ENCODE measurements at places on chromosomes 4 and X. TPM values are rescaled to one million over a fixed set of nuclear protein-coding genes. Genes with fewer than 3 reads are reported as not detected.
A peak's percentile ranks its signal among the peaks of the same experiment; 100 is the strongest.

DNA sequence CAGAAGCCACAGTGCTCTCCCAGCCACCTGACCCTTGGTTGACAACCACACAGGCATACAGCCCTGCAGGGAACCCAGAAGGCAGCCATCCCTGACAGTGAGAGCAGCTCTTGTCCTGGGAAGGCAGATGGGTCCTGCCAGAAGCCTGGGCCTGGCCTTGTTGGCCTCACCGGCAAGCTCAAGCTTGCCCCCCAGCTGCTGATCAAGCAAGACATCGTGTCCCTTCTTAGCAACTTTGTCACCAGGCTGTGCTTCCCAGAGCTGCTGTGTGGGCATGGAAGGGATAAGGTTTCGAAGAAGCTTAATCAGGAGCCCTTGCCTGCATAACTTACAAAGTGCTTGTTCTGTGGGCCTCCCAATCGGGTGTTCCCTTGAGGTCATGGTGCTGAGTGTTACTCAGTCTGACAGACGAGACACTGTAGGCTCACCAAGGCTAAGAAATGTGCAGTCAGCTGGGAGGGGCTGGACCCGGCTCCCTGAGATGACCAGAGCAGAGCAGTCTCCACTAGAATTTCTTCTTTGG, 6.8 kb upstream of the ABLIM2 start:
- DNase-seq: no peak
- H3K27ac ChIP-seq: no peak overlapping the region
- peaks cover 12% of the 10 kb centered on the region for H3K4me1 ChIP-seq
- peaks cover 3% of the 10 kb centered on the region for H3K27me3 ChIP-seq
- H3K36me3 ChIP-seq: no peaks in the 10 kb centered on the region

DNA sequence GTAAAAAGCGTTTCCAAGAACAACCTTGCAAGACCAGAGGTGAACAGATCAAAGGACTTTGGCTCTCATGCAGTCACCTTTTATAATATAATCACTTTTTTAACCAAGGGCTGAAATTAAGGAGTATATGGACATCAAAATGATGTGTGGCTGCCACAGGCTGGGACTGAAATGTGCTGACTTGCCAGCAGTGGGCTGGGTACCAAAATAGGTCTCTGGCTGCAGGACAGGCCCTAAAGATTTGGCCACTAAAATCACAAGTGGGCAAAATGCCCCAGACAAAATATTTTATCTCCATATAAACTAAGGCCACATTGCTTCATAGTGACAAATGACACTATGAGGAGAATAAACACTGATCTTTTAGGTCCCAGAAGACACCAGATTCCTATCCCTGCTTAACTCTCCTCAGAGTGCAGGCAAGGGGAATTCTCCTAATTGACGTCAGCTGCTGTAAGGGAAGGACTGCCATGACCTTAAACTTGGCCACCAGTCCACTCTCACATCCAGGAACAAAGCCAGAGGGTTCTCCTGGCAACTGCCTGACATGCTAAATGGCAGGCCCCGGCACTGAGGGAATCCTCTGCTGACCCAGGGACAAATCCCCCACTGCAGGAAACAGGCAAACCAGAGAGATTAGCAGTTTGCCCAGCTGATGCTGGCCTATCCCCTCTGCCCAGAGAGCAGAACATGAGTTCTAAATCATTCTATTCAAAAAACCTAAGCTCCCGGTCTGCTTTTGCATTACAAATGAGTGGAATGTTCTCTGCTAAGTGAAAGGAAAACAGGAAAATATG, 155.8 kb downstream of the PPP3CA start:
- H3K36me3 ChIP-seq: no peaks in the 10 kb centered on the region
- peaks cover 4% of the 10 kb centered on the region for H3K4me1 ChIP-seq
- DNase-seq: peak; percentile 23

GRCh38 chr4:170716868-170717267, 627.1 kb upstream of the AADAT start:
- no peak for DNase-seq
- H3K27ac ChIP-seq: no peak overlapping the region
- H3K27me3 ChIP-seq: no peaks in the 10 kb centered on the region
- H3K36me3 ChIP-seq: no peaks in the 10 kb centered on the region
- H3K4me1 ChIP-seq: no peaks in the 10 kb centered on the region
- no peak overlapping the region for H3K4me3 ChIP-seq

DNA sequence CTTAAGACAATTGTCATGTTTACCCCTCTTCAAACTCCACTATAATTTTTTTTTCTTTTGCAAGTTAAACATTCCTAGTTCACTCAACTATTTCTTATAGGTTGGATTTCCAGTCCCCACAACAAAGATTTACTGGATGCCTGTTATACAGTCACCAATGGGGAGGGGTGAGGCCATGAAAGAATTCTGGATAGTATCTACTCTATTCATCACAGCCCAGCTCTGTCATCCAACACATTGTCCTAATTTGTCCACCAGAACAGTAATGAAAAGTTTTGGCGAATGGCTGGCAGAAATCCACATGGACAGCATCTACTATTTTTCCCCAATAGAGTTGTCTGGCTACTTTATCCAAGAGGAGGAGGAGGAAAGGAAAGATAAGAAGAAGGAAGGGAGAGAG, 192.7 kb upstream of the S100G start:
- H3K4me1 ChIP-seq: no peaks in the 10 kb centered on the region
- DNase-seq: no peak
- no peaks in the 10 kb centered on the region for H3K36me3 ChIP-seq
- H3K27me3 ChIP-seq: no peaks in the 10 kb centered on the region
- H3K27ac ChIP-seq: no peak overlapping the region

GRCh38 chrX:133290076-133290475, 71.9 kb upstream of the TFDP3 start:
- no peaks in the 10 kb centered on the region for H3K36me3 ChIP-seq
- H3K27me3 ChIP-seq: no peaks in the 10 kb centered on the region
- H3K27ac ChIP-seq: no peak overlapping the region

- H3K4me3 ChIP-seq: no peak overlapping the region
- no peaks in the 10 kb centered on the region for H3K4me1 ChIP-seq
- H3K36me3 ChIP-seq: no peaks in the 10 kb centered on the region
- no peak overlapping the region for H3K27ac ChIP-seq
- DNase-seq: no peak
- no peaks in the 10 kb centered on the region for H3K27me3 ChIP-seq
These were observed 187.4 kb downstream of the NR3C2 start for GRCh38 chr4:148254621-148255343.

DNA sequence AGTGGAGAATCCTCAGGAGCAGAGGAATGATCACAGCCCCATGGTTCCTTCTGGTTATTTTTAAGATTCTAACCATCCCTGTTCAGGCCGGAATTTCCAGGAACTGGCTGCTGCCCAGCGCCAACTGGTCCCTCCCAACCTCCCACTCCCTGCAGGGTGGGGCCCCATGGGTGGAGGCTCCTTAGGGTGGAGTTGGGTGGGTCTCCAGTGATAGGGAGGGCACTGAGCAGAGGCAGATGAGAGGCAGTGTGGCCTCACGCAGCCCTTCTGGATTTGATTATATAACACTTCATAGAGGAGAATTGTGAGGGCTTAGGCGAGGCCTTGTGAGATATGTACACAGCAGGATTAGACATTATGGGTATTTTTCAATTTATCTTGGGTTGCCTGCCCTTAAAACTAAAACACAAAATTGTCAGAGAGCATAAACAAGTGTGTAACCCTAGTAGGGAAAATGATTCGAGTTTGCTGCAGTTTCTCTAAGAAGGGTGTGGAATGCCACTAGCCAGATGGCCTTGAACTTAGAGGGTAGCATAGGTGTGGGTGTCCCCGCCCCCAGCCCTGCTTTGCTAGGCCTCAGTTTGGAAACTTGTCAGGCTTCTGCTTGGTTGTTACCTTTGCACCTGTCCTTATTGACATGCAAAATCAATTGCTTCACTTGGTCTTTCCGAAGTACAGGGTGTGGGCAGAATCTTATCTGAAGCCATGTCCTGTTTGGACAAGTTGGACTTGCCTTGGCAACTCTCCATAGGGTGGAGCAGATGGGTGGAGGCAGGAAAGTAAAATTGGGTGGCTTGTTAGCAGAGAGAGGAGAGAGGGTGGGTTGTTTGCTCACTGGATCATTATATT, 9.4 kb downstream of the KLF3 start:
- no peaks in the 10 kb centered on the region for H3K36me3 ChIP-seq
- no peak for DNase-seq
- H3K27me3 ChIP-seq: peaks cover 1% of the 10 kb centered on the region
- no peak overlapping the region for H3K4me3 ChIP-seq
- H3K27ac ChIP-seq: peak overlapping the region; percentile 25

GRCh38 chr4:90825849-90826248, 698.7 kb downstream of the CCSER1 start:
- H3K27ac ChIP-seq: no peak overlapping the region
- no peak for DNase-seq
- H3K4me3 ChIP-seq: no peak overlapping the region
- no peaks in the 10 kb centered on the region for H3K27me3 ChIP-seq
- no peaks in the 10 kb centered on the region for H3K36me3 ChIP-seq

DNA sequence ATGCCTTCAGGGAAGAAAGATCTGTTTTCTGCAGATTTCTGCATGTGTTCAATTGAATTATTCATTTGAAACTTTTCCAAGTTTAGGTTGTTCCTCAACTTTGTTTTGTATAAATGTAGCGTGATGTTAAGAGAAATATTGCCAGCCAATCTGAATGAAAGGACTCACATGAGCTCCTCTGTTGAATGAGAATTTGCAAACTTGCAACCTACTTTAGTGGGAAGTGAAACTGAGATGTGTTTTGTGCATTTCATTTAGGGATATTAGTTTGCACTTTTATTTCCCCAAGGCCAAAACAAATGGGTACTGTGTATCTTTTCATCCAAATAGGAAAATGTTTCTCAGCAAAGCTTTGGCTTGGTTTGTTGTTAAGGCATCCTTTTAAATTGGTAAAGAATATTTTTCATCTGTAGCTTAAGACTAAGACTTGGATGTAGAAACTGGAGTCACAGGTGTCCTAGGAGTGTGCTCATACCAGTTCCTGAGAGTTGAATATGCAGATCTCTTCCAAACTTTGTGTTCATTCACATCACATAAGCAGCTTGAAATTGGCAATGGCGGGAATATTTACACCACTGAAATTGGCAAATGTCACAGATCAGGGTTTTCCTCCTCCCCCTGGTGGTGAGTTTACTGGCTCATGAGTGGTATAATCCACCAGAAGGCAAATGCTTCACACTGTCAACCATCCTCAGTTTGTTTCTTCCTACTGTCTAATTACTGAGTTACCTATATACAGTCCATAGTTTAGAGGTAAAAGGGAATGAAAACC, 193.6 kb upstream of the BANK1 start:
- no peak for DNase-seq
- no peaks in the 10 kb centered on the region for H3K4me1 ChIP-seq
- no peak overlapping the region for H3K27ac ChIP-seq
- H3K4me3 ChIP-seq: no peak overlapping the region

DNA sequence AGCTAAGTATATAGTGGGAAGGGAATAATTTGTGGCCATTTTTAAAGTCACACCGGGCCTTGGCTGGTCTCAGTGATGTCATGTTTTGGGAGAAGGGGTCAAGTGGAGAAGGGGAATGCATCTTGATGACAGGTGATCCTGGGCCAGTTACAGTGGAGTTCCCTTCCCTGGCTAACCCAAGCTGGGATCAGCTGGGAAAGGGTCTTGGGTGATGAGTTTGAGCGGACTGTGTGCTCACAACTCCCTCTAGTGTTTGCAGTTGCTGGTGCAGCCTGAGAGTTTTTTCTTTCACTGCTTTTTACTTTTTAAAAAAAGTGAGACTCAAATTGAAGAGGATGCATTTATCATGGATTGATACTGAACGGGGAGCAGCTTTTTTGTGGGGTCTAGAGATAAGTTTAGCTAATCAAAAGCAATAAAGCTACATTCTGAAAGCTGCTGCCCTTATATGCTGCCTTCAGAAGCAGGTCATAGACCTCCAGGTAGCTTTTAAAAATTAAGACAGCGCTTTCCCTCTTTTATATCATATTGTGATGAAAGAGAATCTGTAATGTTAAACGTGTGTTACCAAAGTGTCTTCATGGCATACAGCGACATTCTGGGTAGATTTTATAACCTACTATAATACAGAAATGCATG, 164.7 kb downstream of the DCLK2 start:
- H3K27ac ChIP-seq: no peak overlapping the region
- H3K4me1 ChIP-seq: peaks cover 2% of the 10 kb centered on the region
- H3K36me3 ChIP-seq: no peaks in the 10 kb centered on the region
- no peak overlapping the region for H3K4me3 ChIP-seq
- H3K27me3 ChIP-seq: no peaks in the 10 kb centered on the region

DNA sequence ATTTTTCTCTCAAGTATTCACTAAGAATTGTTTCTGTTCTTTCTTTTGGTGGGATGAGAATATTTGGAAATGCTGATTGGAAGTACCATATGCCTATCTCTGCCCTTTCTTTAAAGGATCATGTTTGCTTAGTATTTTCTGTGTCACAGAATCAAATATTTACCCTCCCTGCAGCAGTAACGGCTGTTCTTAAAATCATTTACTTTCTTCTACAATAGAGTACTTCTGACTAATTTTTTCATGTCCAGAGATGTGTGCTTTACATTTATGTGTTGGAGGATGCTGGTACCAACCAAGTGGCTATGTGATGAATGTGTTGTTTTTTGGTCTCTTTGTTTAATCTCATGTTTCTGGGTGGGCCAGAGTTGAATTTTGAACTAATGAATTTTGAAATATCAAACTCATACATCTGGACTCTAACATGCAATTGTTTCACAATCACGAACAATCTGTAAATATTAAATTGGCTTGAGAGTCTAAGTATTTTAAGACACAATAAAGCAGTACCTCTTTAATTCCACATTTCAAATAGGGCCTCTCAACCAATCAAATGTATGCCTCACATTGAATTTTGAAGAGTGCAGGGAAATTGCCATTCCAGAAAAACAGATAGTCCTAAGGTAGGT, 59.4 kb upstream of the ARSJ start:
- H3K27ac ChIP-seq: no peak overlapping the region
- H3K36me3 ChIP-seq: no peaks in the 10 kb centered on the region
- no peak for DNase-seq
- no peak overlapping the region for H3K4me3 ChIP-seq
- peaks cover 14% of the 10 kb centered on the region for H3K4me1 ChIP-seq
- no peaks in the 10 kb centered on the region for H3K27me3 ChIP-seq

SMAD1 gene
- 57.5 TPM for total RNA-seq

ITM2A gene
- total RNA-seq: 5.8 TPM

SPANXN3 gene
- not detected for total RNA-seq

TMPRSS11F gene
- total RNA-seq: not detected

Data from glutamatergic neuron (in vitro differentiated cells).